Caki2 (cell line): ENCODE measurements at places on chromosomes 6 and 20.

- no peak for DNase-seq
Observed at GRCh38 chr6:157648561-157648960, 174.5 kb upstream of the SNX9 start.

DNA sequence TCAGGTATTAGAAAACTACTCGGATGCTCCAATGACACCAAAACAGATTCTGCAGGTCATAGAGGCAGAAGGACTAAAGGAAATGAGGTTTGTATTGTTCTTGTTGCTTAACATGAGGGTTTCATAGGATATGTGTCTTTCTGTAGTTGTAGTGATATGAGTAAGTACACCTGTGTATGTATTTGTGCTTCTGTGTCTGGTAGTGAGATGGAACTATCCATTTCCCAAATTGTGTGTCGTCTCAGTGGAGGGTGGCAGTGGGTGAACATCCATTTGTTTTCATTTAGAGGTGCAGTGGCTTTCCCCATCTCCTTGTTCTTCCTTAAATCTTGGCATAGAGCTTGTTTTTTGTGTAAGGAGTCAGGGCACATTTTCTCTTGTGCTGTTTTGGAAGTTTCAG is 8.2 kb downstream of the ASXL1 start:
- DNase-seq: no peak

GRCh38 chr20:58340853-58341252 is 31.3 kb downstream of the RAB22A start:
- no peak for DNase-seq

- DNase-seq: no peak
Observed at GRCh38 chr6:26388441-26388840, 5.5 kb downstream of the BTN2A2 start.

- no peak for DNase-seq
Observed at GRCh38 chr6:116265041-116265829, 11.4 kb upstream of the TSPYL4 start.
